ENCODE measurements at places on chromosomes 5 and 9.

DNA sequence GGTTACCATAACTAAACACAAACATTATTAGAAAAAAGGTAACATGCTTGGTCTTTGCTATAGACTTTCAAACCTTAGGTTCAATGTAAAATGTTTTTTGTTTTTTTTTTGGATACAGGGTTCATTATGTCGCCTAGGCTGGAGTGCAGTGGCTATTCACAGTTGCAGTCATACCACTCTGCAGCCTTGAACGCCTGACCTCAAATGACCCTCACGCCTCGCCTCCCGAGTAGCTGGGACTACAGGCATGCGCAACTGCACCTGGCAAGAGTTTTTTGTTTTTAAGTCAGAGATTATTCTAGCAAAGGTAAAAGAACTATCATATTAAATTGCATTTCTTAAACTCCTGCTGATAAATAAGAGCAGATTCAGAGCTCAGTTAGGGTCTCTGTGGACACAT, 55.1 kb upstream of the NR5A1 start:
- no peak for DNase-seq

GRCh38 chr9:98532147-98532546, 176.6 kb downstream of the GABBR2 start:
- DNase-seq = no peak

DNA sequence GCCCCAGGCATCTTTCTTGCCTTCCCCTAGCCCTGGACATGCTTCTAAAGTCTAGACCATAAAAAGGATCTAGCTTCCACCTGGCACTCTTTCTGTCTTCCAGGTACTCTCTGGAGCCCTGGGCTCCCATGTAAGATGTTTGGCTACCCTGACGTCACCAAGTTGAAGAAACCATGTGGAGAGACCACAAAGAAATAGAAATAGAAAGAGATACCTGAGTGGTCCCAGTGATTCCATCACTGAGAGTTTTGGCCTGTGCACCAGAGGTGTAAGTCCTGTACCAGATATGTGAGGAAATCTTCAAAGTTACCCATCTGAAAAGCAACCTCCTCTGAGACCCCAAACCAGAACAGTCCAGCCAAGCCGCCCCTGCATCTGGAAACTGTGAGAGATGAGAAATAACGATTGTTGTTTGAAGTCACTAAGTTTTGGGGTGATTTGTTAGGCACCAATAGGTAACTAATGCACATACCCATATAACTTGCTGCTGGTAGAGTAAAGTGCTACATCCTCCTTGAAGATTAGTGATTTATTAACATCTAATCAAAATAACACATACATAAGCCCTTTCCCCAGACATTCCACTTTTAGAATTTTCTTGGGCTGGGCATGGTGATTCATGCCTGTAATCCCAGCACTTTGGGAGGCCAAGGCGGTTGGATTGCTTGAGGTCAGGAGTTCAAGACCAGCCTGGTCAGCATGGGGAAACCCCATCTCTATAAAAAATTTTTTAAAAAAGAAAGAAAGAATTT, 85.7 kb upstream of the LHFPL2 start:
- no peak for DNase-seq

GRCh38 chr9:9961487-9961886, 651.3 kb downstream of the PTPRD start:
- no peak for DNase-seq

DNA sequence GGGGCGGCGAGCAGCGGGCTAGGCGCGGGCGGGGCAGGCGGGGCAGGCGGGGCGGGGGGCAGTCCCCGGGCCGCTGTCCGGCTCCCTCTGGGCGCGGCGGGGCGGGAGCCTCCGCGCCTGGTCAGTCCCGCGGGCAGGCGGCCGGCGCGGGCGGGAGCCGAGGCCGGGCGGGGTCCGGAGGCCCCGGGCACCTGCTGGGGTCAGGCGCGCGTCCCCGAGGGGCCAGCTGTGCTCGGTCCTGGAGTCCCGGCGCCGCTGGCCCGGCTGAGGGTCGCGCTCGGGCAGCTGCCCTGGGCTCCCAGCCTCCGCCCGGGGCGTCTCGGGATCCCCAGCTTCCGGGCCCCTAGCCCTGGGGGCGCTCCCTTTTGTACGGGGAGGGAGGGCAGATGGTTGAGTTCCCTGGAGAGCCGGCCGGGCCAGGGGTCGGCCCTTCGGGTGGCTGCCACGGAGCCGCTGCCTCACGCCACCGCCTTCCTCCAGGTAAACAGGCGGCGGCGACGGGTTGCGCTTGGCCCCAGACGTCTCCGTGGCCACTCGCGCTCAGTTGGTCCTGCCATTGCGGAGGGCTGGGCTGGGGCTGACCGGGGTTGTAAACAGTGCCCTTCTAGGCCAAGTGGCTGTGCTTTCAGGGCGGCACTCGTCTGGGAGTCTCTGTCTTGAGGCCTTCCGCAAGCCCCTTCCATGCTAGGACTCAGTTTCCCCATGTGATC, 473 bp downstream of the ZBTB34 start:
- DNase-seq = peak; percentile 8

DNA sequence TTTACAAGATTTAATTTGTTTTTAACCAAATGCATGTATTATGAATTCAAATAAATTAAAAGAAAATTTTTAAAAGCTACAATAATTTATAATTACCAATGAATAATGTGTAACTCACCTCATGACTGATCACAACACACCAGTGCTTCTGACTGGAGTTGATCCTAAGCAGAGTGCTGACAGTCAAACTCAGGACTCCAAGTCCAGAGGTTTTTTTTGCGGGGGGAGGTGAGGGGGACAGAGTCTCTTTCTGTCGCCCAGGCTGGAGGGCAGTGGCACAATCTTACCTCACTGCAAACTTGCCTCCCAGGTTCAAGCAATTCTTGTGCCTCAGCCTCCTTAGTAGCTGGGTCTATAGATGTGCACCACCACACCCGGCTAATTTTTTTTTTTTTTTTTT, 71.0 kb upstream of the MELK start:
- DNase-seq = no peak

DNA sequence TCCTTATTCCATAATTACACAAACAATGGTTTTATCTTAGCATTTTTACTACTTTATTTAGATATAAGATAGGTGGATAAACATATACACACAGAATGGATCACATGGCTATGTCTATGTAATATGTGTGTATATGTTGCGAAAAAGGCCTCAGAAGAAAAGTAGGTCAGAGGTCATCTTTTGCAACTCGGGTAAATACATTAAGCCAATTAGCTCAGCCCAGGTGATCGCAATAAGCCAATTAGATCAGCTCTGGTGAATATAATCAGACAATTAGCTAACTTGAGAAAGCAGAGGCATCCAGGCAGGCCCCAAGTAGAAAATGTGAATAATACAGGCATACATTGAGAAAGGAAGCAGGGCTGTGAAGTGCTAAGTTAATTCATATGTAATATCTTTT, 24.3 kb downstream of the SLCO4C1 start:
- no peak for DNase-seq

GRCh38 chr5:78540335-78541085, 108.1 kb downstream of the LHFPL2 start:
- no peak for DNase-seq

- no peak for DNase-seq
These were observed 402.8 kb downstream of the MAT2B start for GRCh38 chr5:163908253-163908652.

DNA sequence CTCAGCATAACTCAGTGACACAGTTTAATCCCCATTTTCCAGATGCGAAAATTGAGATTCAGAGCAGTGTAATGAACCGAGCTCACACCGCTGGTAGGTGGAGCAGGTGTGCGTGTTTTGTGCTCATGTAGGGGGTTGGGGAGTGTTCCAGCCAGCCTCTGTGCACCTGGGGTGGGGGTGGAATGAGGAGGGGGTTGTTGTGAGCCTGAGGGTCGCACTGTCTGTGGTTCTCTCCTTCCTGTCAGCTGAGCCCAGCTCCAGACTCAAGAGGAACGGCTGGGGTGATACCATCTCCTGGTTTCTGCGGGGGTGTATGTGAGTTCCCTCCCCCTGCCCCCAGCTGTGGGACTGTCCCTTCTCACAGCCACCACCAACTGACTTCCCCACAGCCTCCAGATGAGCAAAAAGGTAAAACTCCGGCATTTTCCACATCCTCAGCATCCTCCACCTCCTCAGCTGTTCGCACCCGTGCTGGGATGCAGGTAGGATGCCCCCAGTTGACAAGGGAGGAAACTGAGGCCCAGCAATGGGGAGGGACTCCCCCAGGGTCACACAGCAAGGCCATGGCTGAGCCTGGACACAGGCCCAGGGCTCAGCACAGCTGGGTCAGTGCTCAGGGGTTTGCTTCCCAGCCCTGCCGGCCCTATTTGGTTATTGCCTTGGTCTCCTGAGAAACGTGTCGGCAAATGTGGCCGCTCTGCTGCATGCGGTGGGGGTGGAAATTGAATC, 2.1 kb downstream of the SH2D3C start:
- peak; percentile 87 for DNase-seq

- DNase-seq = no peak
These were observed 1.5 kb downstream of the COL27A1 start for GRCh38 chr9:114156657-114157421.
